H4 (cell line): ENCODE measurements at places on chromosomes 4 and X.
A peak's percentile ranks its signal among the peaks of the same experiment; 100 is the strongest.

DNA sequence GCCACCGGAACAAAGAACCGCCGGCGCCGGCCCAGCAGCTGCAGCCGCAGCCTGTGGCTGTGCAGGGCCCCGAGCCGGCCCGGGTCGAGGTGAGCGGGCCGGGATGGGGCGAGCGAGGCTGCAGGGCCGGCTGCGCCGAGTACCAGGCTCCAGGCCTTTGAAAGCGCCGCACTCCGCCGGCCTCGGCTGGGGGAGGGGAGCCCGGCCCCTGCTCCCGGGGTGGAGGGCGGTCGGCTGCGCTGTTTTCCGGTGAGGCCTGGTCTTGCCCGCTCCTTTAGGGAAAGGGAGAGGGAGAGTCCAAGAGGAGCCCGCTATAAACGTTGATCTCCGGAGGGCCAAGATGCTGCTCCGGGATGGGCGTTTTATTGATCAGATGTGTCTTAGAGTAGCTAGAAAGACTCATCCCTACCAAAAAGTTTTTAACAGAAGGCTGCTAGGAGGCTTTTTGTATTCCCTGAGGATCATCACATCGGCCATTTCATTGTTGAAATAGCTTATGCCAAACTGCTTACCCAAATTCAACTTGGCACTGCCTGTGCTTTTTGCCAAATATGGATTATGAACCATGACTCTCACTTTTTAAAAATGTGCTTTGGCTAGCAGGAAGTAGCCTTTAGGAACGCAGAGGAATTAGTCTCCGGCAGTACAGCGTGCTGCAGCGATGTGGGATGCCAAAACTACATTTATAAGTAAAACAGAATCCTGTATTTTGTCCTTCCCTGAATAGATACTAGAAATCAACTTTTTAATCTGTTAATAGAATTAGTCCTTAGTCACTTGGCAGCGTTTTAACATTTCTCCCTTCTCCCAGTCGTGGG, 760 bp downstream of the TMEM165 start:
- no peak for DNase-seq

DNA sequence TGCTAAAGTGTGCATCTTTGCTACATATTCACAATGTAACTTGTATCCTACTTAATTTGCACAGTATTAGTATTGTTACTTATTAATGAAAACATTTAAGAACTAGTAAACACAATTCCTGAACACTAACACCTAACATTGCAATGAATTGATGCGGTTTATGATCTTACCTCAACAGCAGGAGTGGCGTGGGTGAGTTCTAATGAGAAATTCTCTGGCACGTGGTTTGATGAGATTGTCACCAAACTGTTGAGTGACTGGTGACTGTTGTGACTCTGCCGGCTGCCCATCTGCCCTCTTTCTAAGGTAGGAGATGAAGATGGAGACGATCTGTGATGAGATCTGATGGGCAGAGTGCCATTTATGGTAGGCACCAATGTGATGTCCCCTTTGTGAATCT, 2.9 kb downstream of the PCDH18 start:
- DNase-seq = no peak

DNA sequence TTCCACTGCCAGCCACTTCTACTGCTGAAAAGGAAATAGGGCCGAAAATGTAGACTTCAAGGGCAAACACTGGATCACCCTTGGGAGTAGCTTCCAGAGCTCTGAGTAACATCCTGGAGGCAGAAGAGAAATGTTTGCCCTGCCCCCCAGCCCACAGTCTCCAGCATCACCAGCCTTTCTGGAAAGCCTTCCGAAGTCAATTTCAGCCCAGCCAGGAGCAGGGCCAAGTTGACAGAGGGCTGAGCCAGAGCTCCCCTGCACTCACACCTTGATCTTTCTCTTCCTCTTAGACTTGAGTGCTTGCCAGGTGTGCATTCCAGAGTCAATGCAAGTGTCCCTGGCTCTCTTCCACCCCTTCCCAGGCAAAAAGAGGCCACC, 35.2 kb downstream of the SLC25A5 start:
- DNase-seq = peak; percentile 35

GRCh38 chr4:4422856-4423499, 36.1 kb downstream of the NSG1 start:
- no peak for DNase-seq

DNA sequence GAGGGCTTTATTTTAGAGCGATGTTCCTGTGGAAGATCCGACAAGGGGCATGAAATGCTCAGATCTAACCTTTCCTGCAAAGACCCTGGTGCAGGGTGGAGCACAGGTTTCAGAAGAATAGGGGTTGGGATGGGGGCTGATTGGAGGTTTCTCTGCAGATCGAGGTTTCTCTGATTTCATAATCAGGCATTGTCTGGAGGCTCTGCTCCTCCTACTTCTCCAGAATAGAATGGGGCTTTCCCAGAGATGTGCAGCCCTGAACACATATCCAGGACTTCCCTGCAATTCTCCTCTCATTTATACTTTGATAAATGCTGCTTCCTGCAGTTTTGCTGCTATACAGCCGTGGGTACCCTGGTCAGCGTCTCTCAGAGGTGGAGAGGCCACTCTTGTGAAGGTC, 397.6 kb upstream of the BOD1L1 start:
- no peak for DNase-seq

DNA sequence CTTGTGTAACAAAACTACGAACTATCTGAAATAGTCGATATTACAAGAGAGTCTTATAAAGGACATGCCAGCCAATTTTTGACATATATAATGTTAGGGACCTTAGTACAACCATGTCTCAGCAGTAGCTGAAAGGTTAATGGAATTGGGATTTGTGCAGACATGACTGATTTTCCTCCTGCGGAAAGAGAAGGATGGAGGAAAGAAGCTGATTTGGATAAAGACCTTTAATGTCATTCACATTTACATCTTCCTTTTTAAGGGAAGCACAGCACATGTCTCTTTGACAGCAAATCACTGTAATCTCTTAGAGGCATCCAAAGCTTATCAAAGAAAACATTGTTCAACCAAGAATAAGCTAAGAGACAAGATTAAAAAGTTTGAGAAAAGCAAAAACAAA, 1976.2 kb upstream of the IGFBP7 start:
- no peak for DNase-seq

GRCh38 chr4:109294006-109294405, 8.5 kb downstream of the COL25A1 start:
- DNase-seq = peak; percentile 68
